ENCODE measurements at places on chromosomes 5 and 9. TPM values are rescaled to one million over a fixed set of nuclear protein-coding genes. Genes with fewer than 3 reads are reported as not detected.

GRCh38 chr9:37551888-37552287, 24.3 kb downstream of the FBXO10 start:
- no peak for DNase-seq
- H3K27ac ChIP-seq = no peak overlapping the region
- no peaks in the 10 kb centered on the region for H3K36me3 ChIP-seq
- no peak overlapping the region for H3K4me3 ChIP-seq
- H3K4me1 ChIP-seq = no peaks in the 10 kb centered on the region

DNA sequence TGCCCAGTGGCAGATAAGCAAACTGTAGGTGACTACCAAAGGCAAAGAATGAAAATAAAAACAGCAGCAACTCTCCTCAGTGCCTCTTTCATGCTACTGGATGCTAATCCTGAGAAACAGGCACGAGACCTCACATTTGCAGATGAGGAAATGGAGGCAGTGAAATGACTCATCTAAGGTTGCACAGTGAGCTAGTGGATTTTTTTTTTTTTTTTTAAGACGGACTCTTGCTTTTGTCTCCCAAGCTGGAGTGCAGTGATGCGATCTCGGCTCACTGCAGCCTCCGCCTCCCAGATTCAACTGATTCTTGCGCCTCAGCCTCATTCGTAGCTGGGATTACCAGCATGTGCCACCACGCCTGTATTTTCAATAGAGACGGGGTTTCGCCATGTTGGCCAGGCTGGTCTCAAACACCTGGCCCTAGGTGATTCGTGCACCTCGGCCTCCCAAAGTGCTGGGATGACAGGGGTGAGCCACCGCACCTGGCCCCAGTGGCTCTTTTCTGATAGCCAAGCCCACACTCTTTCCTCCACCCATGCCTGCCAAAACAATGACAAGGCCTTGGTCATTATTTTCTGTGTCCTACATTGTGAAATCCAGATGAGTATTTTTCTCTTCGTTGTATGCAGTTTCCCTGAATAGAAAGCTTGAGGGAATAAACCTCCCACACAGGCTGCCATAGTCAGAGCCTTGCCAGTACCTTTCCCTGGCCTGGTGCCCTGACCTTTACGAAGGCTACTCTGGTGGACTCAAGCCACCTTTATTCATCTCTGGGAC, 19.2 kb downstream of the DOCK2 start:
- H3K27ac ChIP-seq = no peak overlapping the region
- no peaks in the 10 kb centered on the region for H3K27me3 ChIP-seq
- no peaks in the 10 kb centered on the region for H3K36me3 ChIP-seq
- H3K4me1 ChIP-seq = peaks cover 1% of the 10 kb centered on the region

DNA sequence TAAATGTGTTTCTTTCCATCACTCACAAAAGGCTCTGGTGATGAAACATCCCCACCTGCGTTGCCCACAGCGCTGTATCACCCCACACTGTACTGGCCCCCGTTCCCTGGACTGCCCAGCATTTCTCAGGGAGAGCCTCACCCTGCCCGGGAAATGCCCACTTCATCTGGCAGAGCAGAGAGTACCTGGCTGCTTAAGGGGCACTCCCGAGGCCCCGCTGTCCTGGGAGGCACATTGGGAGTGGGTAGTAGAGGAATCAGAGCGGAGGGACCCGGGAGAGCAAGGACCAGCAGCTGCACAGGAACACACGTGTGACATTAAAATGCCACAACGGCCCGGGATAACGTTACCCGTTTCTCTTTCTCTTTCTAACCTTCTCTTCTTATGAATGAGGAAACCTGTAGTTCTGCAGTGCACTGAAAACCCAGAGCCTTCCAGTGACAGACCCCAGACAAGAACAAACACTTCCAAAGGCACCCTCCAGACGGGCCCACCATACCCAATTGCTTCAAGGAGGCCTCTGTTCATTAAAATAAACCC, 110.0 kb downstream of the ROR2 start:
- no peak overlapping the region for H3K27ac ChIP-seq
- peak; percentile 46 for DNase-seq
- no peaks in the 10 kb centered on the region for H3K36me3 ChIP-seq
- H3K4me1 ChIP-seq = no peaks in the 10 kb centered on the region
- no peaks in the 10 kb centered on the region for H3K27me3 ChIP-seq

DNA sequence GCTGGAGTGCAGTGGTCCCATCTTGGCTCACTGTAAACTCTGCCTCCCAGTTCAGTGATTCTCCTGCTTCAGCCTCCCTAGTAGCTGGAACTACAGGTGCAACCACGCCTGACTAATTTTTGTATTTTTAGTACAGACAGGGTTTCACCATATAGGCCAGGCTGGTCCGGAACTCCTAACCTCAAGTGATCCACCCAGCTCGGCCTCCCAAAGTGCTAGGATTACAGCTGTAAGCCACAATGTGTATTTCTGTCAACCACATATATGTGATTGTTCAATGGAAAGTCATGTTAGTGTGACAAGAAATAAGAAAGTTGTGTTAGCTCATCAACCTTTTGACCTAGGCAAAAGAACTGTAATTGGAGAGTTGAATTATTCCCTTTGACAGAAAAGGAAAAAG, 677.1 kb upstream of the CHD1 start:
- H3K27me3 ChIP-seq = no peaks in the 10 kb centered on the region
- H3K4me3 ChIP-seq = no peak overlapping the region
- no peak for DNase-seq
- no peaks in the 10 kb centered on the region for H3K36me3 ChIP-seq

The ADRA1B gene
- total RNA-seq = 5.4 TPM

The BTNL3 gene
- total RNA-seq = not detected

The PCDHGA6 gene
- total RNA-seq = 12.0 TPM

The EIF4EBP3 gene
- 5.4 TPM for total RNA-seq
